ENCODE measurements at places on chromosomes 3 and 15.
A peak's percentile ranks its signal among the peaks of the same experiment; 100 is the strongest.

DNA sequence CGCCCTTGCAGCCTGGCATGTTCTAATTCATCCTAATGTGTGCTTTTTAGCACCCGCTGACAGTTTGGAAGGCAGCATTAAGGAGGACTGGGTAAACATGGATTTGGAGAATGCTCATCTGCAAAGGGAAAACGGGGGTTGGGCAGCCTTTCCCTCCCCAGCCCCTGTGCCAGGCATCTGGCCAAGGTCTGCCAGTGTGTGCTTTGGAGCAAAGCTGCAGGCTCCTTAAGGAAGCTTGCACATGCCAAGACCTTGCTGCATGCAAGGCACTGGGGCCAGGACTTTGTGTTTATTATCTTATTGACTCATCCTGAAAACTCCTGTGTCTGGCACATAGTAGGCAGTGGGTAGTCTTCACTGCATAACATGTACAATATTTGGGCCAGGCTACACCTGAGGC is 20.1 kb downstream of the FAM3D start:
- DNase-seq = no peak

GRCh38 chr3:69510481-69511030 is 124.7 kb upstream of the FRMD4B start:
- no peak for DNase-seq

GRCh38 chr3:158261371-158261991 is 151.6 kb downstream of the RSRC1 start:
- no peak for DNase-seq

- no peak for DNase-seq
These were observed 67.0 kb upstream of the ABHD2 start for GRCh38 chr15:89021224-89021623.

- no peak for DNase-seq
These were observed 362.1 kb downstream of the LRRC3B start for GRCh38 chr3:26984416-26985390.

- DNase-seq = peak; percentile 9
These were observed 3.1 kb downstream of the GP5 start for GRCh38 chr3:194395778-194396538.

- no peak for DNase-seq
These were observed 75.1 kb upstream of the TSEN2 start for GRCh38 chr3:12408984-12409683.

- DNase-seq = peak; percentile 50
These were observed 22.0 kb downstream of the GASK1A start for GRCh38 chr3:43001094-43001553.

DNA sequence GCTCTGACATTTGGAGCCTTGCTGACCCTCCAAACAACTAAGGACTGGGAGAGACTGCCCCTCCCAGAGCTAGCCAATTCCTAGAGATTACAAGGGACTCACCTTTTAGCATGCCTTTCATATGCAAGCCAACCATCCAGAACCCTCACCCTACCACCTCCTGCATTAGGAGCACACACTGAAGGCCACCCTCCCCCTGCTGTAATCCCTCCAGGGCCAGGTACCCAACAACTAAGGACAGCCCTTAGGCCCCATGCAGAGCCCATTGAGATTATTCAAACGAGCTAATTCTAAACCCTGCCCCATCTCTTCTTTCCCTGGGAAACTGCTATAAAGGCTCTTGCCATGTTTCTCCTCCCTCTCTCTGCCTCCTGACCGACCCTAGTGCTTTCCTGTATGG is 352.6 kb downstream of the ERC2 start:
- DNase-seq = no peak

- DNase-seq = no peak
These were observed 417.6 kb downstream of the TIGIT start for GRCh38 chr3:114711321-114711886.

DNA sequence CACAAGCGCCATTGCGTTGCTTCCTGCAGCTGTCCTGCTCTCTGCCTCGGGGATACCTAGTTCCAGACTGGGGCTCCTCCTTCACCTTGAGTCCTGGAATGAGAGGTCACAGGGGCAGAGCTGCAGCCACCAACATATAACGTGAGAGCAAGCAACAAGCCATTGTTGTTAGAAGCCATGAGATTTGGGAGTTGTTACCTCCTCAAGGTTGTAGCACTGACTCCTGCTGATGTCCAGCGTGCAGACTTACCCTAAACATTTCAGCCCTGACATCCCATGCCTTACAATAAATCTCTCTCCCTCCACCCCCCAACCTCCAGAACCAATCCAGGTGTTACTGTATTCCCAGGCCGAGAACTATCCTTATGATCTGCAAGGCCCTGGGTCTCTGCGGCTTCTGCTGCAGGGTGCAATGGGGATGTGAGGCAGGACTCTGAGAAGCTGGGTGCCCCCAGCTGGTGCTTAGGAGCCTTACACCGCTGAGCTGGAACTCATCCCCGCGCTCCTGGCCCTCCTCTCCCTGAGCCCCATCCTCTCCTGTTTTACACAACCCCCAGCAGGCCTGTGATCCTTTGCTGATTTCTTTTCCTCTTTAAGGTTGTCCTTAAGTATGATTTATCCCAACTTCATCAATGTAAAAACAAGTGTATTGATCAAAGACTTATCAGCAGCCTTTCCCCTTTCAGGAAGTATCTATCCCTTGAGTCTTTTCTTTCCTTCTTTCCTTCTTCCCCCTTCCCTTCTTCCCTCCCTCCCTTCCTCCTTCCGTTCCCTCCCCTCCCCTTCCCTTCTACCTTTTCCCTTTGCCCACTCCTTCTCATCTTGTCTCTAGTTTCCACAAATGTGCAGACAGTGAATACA is 84.2 kb upstream of the ABHD2 start:
- DNase-seq = peak; percentile 9

DNA sequence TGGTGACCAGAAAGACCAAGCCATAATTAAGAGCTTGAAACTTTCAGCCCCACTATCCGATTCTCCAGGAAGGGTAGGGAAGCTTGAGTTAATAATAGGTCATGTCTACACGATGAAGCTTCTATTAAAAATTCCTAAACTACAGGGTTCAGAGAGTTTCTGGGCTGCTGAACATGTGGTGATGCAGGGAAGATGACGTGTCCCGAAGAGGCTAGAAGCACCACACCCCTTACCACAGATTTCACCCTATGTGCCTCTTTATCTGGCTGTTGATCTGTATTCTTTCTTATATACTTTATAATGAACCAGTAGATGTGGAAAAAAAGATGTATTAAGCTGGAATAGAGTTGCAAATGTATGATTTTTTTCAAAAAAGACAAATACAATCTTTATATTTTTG is 473.4 kb downstream of the NLGN1 start:
- DNase-seq = no peak

DNA sequence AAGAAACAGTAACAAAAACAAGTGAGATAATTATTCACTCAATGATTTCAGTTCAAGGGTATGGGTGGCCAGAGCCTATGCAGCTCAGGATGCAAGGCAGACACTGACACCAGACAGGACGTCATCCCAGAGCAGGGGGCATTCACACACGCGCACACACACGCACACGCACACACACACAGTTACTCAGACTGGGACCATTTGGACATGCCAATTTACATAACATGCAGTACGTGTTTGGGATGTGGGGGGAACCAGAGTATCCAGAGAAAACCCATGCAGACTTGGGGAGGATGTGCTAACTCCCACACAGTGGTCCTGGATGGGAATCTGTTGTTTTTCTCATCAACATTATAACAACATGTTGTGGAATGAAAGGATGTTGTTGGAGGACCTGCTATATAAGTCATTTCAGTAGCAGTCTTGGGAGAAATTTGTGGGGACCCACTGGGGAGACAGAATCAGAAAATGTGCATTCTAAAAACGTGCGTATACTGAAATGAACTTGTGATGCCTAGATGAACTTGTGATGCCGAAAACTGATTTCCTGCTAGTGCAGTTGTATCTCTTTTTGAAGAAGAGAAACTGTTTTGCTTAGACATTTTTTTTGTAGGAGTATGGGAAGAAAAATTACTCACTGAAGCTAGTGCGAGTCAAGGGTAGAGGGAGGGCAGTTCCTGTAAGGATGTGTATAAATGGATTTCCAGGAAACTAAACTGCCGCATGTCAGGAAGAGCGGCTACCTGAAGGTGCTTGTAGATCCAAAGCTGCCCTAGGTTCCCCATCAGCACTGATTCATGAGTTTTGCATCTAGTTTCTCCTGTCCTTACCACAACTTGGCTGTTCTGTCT is 25.2 kb downstream of the CD200 start:
- DNase-seq = no peak

DNA sequence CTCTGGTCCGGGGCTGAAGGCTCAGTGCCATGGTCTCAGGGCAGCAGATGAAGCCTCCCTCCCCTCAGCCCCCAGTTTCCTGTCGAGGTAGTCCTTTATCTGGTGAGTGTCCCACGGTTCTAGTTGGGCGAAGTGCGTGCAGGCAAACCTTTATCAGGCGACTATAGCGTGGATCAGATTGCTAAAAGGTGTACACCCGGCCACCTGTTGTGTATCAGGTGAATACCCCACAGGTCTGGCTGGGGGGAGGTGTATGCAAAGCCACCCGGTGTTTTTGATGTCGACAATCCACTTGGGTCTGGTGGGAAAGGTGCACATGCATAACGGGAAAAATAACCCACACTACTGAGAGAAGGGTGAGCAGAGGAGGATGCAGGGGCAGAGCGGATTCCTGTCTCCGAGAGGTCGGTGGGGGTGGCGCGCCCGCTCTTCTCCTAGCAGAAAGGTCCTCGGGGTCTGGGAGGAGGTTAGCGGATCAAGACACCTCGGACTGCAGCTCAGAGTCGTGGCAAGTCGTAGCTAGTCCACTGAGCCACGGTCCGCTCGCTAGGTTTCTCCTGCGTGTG is 507 bp downstream of the SLC12A6 start:
- no peak for DNase-seq

GRCh38 chr15:96448923-96449322 is 118.4 kb downstream of the NR2F2 start:
- DNase-seq = no peak

GRCh38 chr3:45612918-45613602 is 18.5 kb downstream of the LIMD1 start:
- no peak for DNase-seq

GRCh38 chr15:39833515-39833981 is 50.9 kb upstream of the FSIP1 start:
- no peak for DNase-seq

DNA sequence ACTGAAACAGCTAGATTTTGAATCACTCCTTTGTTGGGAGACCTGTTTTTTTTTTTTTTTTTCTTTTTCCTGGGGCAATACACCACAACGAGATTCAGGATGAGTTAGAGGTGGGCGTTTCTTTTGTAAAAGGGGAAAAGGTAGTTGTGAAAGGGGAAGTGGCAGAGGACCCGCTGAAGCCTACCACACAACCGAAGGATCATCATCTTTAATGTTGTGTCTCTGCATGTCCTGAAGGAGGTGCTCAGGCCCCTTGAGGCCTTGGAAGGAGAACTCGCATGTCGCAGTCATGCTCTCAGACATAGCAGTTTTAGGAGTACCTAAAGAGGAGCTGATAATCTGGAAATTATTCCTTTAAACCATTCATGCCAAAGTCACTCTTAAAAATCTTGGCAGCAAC is 137.9 kb upstream of the LRIG1 start:
- DNase-seq = no peak

DNA sequence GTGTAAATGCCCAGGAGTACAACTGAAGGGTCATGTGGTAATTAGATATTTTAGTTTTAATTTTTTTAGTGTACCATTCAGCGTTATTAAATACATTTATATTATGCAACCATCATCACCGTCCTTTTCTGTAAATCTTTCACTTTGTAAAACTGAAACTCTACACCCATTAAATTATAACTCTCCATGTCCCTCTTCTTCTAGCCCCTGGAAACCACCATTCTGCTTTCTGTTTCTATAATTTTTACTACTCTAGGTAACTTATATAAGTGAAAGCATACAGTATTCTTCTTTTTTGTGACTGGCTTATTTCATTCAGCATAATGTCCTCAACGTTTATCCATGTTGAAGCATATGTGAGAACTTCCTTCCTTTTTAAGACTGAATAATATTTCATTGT is 48.1 kb downstream of the STXBP5L start:
- no peak for DNase-seq

DNA sequence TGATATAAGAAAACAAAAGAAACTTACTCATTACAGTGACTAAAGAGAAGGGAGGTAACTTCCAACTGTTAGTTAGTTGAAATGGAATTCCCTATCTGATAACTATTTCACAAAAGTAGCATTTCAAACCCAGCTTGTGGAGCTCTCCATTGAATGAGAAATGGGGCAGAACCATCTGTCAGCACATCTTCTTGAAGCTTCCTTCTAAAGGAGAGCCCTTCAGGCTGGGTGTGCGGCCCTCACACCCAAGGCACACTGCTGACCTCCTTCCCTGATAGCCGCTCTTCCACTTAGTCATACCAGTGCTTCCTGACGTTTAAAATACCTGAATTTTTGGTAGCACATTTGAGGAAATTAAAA is 28.1 kb upstream of the VEPH1 start:
- no peak for DNase-seq

- DNase-seq = peak; percentile 37
These were observed 2.3 kb downstream of the BBX start for GRCh38 chr3:107524841-107525643.
